ENCODE measurements at places on chromosomes 12 and 14.

DNA sequence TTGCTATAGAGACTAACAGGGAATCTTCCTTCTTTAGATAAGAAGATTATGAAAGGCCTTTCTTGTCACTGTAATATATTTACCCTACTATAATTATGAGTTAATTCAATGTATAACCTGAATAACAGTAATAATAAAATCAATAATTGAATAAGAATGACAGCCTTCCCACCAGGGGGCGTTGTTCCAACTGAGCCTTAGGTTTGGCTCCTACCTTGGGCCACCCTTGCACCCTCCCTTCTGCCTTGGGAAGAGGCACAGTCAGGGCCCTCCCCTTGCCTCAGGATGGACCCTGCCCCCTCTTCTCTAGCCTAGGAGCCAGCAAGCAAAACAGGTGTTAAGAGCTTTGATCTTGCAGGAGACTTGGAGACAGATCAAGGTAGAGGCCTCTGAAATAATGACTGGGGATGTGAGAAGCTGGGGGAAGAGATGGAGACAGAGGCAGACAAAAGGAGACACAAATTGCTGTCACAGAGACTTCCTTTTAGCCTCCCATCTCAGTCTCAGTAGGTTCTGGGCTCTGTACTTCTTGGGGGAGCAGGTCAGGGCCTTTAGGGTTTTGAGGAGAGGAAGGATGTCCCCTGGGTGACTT is 40.1 kb upstream of the CISTR start:
- no peak for DNase-seq

- no peak for DNase-seq
These were observed 150.6 kb upstream of the HMGA2 start for GRCh38 chr12:65673732-65674131.

DNA sequence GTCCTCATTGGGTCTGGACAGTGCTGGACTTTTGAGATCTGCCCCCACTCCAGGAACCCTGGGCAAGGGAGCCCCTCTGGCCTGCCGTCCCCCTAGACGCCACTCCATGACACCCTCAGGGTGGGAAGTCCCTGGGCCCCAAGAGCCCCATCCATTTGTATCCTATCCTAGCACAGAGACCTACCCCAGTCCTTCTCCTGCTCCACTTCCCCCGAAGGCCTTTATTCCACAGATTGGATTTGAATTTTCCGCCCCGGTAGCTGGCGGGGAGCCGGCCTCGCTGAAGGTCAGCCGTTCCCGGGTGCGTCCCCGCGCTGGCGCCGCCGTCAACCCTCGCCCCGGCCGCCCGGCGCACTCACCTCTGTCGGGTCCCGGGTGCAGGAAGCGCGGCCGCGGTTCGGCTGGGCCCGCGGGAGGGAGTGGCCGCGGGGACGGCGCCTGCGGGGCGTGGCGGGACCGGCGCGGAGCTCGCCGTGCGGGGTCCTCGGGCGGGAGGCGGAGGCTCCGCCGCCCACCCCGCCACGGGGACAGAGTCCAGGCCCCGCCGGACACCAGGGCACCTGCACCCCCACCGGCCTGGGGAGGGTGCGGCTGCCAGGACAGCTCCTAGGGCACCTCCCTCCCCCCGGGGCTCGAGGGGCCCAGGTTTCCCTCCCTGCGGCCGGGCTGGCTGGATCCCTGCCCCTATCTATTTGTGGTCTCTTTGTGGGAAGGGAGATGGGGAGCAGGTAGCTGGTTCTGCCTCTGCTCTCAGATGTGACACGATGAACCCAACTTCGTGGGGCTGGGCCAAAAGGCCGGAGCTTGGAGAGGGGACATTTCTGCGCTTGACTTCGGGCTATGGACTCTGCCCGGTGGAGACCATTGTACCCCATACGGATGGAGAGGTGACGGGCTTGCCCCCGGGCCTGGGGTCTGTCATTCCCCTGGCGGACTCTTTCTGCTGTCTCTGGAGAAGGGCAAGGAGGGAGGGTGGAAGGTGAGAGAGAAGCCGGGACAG is 19.9 kb upstream of the GPR68 start:
- peak; percentile 32 for DNase-seq

GRCh38 chr14:61493239-61493638 is 171.9 kb downstream of the PRKCH start:
- DNase-seq: peak; percentile 89

DNA sequence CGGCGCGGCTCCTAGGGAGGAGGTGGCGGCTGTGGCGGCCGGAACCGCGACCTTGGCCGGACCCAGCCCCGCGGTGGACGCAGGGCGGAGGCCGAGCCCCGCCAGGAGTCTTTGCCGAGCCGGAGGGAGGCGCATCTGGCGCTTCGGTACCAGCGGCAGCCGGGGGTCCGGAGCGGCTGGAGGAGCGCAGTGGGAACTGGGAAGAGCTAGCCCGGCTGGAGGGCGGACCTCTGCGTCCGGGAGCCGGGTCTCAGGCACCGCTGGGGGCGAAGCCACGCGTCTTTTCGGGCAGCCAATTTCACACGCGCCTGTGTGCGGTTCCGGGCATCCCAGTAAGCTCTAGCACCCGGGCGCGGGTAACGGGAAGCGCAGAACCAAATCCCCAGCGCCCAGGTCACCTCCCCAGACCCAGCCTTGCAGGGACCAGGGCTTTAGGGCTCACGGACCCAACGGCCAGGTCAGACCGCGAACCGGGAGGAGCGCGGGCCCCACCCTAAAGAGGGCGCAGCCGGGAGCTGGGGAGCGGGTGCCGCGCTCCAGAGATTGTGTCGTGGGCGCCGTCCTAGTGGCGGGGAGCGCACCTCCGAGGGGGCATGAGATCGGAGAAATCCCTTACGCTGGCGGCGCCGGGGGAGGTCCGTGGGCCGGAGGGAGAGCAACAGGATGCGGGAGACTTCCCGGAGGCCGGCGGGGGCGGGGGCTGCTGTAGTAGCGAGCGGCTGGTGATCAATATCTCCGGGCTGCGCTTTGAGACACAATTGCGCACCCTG is 89.4 kb downstream of the GALNT8 start:
- DNase-seq: peak; percentile 58

- no peak for DNase-seq
These were observed 68.8 kb upstream of the AMN start for GRCh38 chr14:102853648-102854047.

- DNase-seq: peak; percentile 31
These were observed 12.1 kb downstream of the ETV6 start for GRCh38 chr12:11661491-11662089.

GRCh38 chr12:52771088-52771487 is 6.1 kb downstream of the KRT76 start:
- DNase-seq: no peak

GRCh38 chr12:61857968-61858367 is 402.2 kb upstream of the USP15 start:
- no peak for DNase-seq

- no peak for DNase-seq
These were observed 207.7 kb downstream of the SLC6A15 start for GRCh38 chr12:84704856-84705255.

DNA sequence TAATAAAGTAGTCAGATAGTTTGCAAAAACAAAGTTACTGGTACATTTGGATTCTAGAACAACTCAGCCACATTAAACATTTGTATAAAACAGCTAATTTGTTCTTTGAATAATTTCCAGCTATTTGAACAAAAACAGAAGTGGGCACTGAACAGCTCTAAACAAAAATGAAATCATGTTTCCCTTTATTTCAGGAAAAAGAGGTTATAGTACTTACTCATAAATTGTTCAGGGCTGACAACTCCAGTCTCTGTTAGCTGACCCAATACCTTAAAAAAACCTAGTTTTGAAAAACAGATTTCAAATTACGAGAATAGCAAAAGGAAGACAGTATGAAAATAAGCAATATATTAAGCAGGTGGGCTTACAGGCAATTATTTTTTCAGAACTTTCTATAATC is 8.2 kb downstream of the GNPNAT1 start:
- DNase-seq: no peak

All from astrocyte of the hippocampus (primary cell).